ENCODE measurements at places on chromosomes 6 and 20.
A peak's percentile ranks its signal among the peaks of the same experiment; 100 is the strongest.

DNA sequence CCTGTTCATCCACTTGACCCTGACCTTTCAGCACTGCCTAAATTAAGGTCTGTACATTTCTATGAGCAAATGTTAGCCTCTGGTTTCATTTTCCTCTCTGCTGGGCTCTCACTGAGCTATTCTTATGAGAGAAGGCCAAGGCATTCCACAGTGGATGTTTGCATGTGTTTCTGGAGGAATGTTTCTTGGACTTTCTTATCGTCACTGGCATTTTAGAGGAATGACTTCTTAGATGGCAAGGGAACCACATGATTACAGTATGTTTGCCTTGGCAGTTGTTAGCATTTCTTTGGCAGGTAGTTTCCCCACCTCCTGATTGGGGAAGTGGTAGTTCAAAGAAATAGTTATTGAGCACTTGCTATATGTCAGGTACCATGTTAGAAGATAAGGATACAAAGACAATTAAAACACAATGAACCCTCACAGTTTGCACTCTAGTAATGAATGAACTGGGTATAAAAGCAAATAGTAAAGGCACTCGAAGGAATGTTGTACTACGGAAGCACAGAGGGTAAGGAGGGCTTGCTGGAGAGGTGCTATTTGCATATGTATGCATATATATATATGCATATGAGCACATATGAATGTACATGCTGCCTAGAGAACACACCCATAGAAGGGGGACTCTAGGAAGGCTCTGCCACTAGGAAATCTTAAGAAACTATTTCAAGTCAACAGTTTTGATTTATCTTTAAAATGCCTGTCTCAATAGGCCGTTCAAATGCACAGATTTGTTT lies 307.4 kb downstream of the EYA4 start:
- peak; percentile 82 for DNase-seq

DNA sequence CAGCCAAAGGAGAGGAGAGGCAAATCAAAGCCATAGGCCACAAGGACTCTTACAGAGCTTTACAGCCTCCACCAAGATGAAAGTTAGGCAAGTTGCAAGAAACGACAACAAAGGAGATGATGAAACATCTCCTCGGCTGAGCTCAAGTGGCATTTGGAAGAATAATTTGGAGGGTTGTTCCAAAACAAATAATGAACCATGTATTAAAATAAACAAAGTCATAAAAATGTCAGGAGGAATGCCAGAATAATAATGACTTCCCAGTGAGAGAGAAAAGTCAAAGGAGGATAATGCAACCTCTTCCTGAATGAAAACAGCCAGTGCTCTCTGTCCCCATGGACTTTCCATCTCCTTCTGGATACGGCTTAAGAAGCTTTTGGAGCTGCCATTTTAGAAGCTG lies 371.4 kb upstream of the ID4 start:
- no peak for DNase-seq

- no peak for DNase-seq
Observed at GRCh38 chr20:45888681-45889080, 1.3 kb upstream of the SPATA25 start.

DNA sequence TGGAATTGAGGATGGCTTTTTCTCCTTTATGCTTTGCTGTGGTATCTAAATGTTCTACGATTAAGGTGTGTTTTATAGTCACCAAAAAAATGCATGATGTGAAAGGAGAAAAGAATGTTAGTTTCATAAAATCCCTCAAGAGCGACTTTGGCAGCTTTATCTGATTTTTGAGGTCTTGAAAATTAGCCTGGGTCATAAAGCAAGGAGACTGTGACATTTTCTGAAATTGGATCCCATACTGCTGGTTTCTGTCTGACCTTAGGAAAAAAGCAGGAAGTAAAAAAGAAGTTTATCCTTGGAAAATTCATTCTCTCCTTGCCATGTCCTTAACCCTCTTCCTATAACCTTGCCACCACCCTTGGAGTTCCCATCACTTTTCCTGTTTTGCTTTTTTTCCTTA lies 525.3 kb downstream of the CD83 start:
- DNase-seq = no peak

- no peak for DNase-seq
Observed at GRCh38 chr20:3777381-3777715, 3.9 kb downstream of the SPEF1 start.

- no peak for DNase-seq
Observed at GRCh38 chr20:8218861-8219260, 86.8 kb downstream of the PLCB1 start.

DNA sequence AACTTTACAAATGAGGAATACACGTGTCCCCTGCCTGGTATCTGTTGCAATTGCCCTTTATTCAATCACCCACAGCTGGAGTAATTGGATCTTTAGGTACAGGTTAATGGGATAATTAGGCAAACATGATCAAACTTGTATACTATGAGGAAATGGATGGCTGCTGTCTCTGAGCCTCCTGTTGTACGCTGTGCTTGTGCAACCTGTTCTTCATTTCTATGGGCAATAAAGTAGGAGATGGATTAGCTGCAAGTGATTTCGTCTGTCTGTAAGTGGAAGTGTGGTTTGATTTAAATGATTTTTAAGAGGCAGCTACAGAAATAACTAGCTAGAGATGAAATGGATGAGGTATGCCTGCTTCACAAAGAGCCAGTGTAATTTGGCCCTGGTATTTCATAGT lies 474.1 kb downstream of the RNF144B start:
- DNase-seq = no peak

DNA sequence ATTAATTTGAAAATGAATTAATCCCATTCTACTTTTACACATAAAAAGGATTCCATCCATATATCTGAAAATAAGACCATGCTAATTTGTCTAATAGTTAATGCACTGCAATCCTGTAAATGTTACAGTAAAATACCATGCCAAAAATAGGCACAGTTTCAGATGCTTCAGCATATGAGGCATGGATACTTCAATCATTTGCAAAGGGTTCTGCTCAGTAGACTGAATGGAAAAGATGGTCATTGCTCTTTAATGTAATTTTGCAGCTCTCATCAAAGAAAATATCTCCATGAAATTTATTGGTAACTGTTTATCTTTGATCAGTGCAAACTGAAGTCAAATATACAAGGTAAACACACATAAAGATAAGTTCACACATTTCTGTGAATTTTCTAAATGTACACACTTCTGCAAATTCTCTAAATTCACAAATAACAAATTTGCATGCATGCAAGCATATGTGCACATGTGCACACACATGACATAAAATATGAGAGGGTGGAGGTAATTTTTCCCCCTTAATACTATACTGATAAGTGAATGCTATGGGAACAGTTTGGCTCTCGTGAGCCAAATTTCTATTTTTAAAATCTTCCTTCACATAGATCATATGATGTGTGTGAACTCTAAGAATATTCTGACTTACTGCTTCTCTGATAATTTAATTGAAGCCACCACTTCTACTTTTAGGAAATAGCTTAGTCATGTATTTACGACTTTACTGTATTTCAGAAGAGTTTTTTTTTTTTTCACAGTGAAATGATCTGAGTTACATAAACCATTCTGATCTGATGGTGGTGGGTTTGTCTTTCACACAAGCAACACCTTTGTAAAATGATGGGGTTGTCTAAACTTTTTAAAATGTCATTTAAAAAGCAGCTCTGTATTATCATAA lies 996.8 kb upstream of the CITED2 start:
- no peak for DNase-seq

GRCh38 chr6:108561742-108562502 lies 1.2 kb downstream of the FOXO3 start:
- no peak for DNase-seq

DNA sequence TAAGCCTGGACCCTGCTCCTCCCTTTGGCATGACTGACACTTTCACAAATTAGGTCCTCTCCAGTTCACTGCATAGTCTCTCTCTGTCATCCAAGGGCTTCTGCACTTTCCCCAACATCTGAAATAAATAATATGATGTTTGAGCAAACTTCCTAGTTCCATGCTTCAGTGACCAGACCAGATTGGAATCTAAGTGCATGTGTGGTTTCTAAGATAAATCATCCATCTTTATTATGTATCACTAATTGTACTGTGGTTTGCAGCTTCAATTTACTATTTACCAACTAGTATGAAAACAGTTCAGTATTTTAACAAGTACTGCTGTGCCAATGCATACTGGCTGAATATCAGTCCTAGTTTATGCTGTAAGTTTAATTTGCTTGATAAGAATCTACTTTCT lies 18.7 kb downstream of the SESN1 start:
- DNase-seq = no peak

- no peak for DNase-seq
Observed at GRCh38 chr20:20210943-20211273, 157.0 kb upstream of the INSM1 start.

GRCh38 chr20:35007413-35007812 lies 51.7 kb downstream of the MYH7B start:
- no peak for DNase-seq

- peak; percentile 69 for DNase-seq
Observed at GRCh38 chr6:89352278-89353117, at the start of gene UBE2J1. UBE2J1 (minus strand) TSS chr6:89352722; CDS start chr6:89352569, 153 bp downstream.

GRCh38 chr6:25315194-25316177 lies 36.3 kb downstream of the CARMIL1 start:
- DNase-seq = no peak

DNA sequence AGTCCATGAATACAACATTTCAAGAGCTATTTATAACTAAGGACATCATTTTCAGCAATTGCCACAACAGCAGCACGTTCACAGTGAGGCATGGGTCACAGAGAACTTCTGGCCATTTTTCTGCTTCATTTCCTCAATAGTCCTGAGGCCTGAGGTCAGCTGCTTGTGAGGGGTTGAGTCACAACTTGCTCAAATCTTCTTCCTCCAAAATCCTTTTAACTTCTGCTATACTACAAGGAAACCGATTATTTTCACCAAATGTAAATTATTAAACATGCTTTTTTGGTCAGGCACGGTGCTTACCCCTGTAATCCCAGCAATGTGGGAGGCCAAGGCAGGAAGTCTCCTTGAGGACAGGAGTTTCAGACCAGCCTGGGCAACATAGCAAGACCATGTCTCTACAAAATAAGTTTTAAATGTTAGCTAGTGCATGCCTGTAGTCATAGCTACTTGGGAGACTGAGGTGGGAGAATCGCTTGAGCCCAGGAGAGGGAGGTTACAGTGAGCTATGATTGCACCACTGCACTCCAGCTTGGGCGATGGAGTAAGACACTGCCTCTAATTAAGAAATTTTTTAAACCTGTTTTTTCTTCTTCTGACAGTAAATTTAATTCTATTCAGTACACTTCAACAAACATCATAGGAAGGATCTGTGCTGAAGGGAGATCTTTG lies 11.1 kb upstream of the SLC16A10 start:
- no peak for DNase-seq

DNA sequence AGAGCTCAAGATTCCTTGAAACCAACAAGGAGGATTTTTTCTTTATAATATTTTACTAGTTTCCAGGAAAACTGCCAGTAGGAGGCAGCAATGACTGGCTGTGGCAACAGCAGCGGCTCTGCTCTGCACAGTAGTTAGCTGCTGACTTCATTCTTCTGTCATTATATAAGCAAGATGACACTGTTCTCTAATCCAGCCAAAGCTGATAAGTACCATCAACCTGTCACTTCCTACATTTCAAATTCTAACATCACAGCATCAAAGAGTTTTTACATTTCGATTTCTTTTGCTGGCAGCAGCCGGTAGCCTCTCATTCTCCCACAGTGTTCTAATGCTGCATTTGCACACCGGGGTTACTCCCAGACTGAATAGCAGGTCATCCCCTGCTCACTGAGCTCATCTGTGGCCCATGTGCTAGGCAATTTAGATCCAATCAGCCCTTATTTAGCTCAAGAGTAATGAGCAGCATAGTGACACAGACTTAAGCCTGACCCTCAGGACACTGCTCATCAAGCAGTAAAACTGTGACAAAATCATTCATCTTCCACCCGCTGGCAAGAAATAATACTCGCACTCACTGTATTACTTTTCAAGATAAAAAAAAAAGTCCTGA lies 67.8 kb downstream of the MMS22L start:
- peak; percentile 26 for DNase-seq

DNA sequence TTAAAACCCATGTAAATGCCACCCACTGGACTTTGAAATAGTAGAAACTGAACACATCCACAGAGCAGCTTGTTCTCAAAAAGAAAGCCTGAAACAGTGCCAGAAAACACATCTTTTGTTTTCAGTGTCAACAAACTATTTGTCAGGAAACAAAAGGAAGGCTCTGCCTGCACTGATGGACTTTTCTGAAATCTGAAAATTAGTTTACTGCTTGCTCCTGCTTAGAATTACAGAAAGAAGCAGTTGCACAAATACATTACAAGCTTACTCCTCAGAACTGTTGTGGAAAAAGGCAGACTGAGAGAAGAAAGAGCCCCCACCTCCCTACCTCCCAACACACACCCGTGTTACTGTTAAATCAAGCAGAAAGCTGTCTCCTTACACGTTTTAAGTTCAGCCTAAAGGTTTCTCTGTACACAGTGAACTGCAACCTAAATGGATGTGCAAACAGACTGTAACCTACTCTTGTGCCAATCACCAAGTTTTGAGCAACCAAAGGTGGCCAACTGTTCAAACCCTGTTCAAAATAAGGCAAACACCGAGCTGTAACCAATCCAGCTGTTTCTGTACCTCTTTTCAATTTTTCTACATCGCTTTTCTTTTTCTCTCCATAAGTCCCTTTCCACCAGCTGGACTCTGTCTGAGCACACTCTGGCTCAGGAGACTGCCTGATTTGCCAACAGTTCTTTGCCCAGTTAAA lies 43.7 kb downstream of the FRK start:
- no peak for DNase-seq

DNA sequence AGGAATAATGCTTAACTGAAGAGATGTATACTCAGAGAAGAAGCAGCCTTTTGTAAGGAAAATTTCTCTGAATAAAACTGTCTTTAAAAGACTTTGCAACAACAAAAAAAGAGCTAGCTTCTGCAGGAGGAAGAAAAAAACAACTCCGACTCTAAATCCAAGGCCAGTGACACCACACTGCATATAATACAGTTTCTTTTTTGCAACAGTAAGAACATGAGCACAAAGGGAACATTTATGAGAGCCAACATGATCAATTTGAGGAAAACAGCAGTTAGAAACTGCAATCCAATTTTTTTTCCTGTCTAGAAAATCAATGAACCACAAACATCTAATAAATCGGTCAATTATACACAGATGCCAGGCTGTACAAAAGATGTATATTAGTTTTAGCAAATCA lies 42.9 kb upstream of the UST start:
- DNase-seq = no peak

DNA sequence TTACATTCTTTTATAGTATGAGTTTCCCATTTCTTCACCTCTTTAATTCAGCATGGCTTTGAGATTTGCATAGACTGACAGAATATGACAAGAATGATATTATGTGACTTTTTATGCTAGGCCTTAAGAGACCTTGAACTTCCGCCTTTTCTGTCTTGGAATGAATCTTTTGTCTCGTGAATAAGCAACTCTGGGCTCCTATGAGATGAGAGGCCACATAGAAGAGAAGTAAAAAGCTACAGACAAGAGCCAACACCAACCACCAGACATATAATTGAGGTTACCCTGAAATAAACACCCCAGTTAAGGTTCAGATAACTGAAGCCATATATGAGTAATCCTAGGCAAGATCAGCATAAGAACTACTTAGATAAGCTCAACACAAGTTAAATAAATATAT lies 600.8 kb downstream of the MEI4 start:
- DNase-seq = no peak

GRCh38 chr6:145017516-145017915 lies 717.8 kb downstream of the EPM2A start:
- DNase-seq = no peak

- no peak for DNase-seq
Observed at GRCh38 chr6:83114164-83114563, 46.7 kb downstream of the DOP1A start.

- no peak for DNase-seq
Observed at GRCh38 chr6:151128763-151129370, 110.9 kb upstream of the AKAP12 start.

- peak; percentile 9 for DNase-seq
Observed at GRCh38 chr20:59751075-59751711, 146.9 kb downstream of the PHACTR3 start.

All from AG04449 (cell line).